ENCODE measurements at places on chromosomes 3 and 15.

DNA sequence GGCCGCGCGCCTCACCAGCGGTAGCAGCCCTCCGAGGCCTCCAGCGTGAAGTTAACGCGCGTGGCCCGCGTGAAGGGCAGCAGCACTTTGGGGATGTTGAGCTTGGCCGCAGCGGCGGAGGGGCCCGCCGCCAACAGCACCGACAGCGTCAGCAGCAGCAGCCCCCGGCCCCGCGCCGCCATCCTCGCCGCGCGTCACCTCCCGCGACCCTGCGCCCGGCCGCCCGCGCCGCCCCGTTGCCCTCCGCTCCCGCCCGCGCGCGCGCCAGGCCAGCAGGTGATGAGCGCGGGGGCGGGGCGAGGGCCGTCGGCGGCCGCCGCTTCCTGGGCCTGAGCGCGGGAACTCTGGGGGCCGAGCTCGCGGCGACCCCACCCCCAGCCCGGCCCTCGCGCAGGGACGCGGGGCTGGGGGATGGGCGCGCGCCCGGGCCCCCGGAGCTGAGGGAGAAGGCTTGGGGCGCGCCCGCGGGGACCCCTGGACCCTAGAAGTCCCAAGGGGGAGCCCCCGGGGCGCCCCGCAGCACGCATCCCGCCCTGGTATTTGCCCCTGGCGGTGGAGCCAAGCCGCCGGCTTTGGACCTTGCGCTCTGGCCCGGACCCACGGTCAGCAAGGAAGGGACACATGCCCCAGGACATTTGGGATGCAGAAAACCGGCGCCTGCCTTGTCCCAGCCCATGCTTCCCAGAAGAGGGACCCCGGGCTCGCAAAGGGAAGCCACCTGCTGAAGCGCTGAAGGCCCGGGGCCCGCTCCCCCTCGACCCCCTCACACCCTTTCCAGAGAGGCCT is at the start of gene NUP210:
Gene NUP210 (minus strand): TSS at position 278 of the 786 bp plus-strand sequence. CDS start 96 bp downstream, at position 182.
- no peak for DNase-seq

GRCh38 chr3:195257454-195258448 is 13.2 kb downstream of the XXYLT1 start:
- no peak for DNase-seq

GRCh38 chr3:59450946-59451763 is 401.3 kb upstream of the CFAP20DC start:
- DNase-seq: peak; percentile 32

DNA sequence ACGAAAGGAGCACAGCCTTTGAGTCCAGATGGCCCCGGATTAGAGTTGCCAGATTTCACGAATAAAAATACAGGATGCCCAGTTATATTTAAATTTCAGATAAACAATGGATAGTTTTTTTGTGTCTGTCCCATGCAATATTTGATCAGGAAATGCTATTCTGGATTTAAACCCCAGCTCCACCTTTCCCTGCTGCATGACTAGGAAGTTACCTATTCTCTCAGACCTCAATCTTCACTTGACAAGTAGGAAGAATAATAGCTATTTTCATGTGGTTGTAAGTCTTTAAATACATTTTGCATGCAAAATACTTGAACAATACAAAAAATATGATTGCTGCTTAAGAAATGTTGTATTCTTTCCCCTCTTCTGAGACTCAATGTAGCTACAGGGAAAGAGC is 125.3 kb upstream of the P2RY1 start:
- DNase-seq: no peak

Data from SJSA1 (cell line).